ENCODE measurements at places on chromosomes 16 and 17.

DNA sequence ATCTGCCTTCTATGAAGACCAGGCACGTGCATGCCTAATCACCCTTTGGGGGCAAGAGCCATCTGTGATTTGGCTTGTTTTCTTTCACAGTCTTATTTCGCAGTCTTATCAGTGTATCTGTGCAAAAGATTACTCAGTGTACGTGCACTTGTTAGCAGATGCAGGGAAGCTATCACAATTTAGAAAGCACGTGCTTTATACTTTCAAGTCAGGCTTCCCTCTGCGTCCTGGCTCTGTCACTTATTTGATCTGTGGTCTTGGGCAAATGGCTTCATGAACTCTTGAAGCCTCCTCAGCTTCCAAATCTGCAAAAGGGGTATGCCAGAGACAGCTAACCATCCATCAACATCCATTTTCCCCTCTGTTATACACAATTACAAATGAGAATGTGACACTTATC lies 246.4 kb downstream of the XYLT1 start:
- no peak for DNase-seq

DNA sequence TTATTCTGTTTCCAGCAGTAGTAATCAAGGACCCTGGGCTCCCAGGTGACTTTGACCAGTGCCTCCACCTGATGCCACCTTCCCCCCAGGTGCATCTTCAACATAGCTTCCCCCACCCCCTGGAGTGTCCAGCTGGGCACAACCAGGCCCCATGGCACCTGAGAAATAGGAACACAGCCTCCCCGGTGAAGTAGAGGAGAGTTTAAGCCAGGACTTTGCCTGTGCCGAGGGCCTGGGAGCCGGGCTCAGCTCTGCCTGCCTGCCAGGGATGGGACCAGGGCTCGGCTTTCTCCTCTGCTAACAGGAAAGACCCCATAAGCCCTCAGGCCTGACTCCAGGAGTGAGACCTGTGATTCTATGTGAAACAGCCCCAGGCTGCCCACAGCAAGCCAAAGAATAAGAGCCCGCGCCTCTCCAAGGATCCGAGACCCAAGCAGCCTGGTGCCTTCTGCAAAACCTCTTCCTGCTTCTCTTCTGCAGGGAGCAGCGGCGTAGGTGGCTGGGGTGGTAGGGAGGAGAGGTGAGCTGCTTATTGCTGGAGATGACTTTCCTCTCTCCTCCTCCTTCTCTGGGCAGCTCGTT lies 16.4 kb upstream of the RBFOX3 start:
- DNase-seq, result no peak

DNA sequence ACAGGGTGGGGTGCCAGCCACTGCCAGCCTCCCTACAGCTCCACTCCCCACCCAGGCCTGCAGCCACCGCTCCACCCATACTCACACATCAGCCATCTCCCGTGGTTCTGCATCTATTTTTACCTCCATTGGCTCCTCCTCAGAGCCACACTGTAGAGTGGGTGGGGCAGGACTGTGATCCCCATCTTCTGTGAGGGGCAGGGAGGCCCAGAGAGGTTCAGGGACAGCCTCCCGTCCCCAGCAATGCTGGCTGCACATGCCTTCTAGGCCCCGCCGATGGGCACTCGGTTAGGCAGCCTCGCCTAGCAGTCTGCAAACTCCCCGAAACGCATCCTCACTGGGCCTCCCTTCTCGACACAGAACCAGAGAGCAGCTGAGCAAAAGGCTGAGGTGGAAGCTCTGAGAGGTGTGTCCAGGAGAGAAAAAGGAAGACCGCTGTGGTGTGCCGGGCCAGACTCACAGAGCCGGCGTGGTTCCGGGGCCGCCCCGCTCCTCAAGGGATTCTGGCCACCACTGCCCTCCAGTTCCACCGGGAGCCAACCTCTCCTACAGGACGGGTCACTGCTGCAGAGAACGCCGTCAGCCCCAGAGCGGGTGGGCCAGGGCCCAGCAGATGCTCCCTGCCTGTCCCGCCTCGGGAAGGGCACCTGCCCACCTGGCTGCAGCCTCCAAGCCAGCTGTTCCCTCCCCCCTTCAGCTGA lies 71.9 kb downstream of the ABR start:
- no peak for DNase-seq

- no peak for DNase-seq
Measured at GRCh38 chr16:53022374-53022773, 30.3 kb downstream of the CHD9NB start.

- no peak for DNase-seq
Measured at GRCh38 chr17:13490906-13491482, 110.7 kb downstream of the HS3ST3A1 start.

GRCh38 chr16:2856061-2856670 lies 1.8 kb downstream of the PRSS22 start:
- no peak for DNase-seq

GRCh38 chr17:39026980-39027451 lies 59.8 kb upstream of the FBXO47 start:
- peak; percentile 11 for DNase-seq

DNA sequence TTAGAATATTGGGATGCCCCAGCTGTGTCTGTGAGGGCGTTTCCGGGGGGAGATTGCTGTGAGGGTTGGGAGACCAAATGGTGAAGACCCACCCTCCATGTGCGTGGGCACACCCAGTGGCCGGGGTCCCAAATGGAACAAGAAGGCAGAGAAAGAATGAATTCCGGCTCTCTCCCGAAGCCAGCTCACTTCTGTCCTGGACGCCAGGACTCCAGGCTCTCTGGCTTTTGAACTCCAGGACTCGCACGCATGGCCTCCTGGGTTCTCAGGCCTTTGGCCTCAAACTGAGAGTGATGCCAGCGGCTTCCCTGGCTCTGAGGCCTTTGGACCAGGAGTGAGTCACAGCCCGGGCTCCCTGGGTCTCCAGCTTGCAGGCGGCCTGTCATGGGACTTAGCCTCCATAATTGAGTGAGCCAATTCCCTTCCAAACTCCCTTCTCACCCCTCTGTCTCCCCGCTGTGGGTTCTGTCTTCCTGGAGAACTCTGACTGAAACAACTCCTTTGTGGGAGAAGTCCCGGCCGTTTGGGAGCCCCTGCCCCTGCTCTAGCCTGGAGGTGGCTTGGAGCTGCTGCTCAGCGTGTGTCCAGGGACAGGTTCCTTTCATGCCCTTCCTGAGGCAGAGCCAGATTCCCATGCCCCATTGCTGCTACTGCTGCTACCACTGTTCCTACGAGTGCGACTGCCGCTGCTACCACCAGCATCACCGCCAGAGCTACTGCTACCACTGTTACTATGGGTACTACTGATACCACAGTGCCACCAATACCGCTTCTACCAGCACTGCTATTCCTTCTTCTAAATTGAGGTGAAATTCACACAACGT lies 49.8 kb upstream of the CBX4 start:
- DNase-seq, result no peak

GRCh38 chr17:55607731-55608341 lies 96.6 kb upstream of the SMIM36 start:
- DNase-seq, result no peak

DNA sequence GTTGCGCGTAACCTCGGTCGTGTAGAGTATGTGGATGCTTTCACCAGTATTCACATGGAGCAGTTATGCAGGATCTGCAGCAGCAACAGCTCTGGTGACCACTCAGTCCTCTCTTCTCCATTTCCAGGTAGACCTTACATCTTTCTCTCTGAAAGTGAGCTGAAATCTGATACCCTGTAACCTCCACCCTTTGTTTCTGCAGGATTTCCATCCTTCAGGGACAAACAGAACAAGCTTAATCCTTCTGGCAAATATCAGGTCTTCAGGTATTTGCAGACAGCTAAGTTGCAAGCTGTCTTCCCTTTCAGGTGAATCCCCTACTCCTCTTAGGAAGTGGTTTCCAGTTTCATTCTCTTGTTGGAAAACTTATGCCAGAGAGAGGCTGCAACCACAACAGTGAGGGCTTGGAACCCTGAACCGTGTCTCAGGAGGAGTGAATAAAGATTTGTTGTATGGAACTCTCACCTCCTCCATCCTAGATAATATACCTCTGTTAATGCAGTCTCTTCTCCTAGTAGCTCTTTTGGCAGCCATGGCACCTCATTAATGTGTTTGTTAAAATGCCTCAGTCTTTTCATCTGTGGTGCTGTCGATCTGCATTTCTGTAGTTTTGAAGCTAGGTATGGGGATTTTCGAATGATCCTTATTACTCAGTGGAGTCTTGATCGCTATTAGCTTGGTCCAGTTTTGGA lies 172.5 kb downstream of the PRKCA start:
- no peak for DNase-seq

DNA sequence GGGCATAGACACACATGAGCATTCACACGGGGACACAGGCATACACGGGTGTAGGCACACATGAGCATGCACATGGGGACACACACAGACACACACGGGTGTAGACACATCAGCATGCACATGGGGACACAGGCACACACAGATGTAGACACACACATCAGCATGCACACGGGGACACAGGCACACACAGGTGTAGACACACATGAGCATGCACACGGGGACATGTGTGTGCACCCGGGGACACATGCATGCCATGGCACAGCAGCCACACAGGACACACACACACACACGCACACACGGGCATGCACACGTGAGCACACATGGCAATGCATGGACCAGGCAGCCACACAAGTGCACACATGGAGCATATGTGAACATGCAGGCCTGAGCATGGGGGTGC lies 5.2 kb upstream of the DCXR start:
- DNase-seq, result no peak

DNA sequence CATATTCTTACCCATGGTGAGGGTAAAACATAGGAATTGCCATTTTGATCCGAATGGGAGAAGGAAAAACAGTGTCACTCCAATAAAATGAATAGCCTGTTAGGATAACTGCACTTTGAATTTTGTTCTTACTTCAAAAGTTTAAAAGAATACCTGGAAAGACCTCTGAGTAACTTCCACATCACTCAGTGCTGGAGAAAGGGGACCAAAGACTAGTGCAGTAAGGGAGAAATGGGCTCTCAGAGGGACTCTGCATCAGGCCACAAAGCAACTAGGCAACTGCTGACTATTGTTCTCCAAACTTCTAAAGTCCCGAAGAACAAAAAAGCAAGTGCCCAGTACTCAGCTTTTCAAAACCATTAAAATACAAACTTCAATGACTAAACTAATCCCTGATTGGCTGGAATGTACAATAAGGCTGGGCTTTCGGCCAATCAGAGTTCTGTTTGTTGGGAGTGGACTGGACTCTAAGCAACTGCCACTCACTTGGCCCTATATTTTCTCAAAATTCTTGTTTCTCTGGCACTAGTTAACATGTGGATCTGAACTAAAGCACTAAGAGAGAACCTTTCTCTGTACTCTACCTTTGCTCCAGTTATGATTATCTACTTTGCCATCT lies 6.2 kb downstream of the DNAJC7 start:
- DNase-seq, result no peak

Measured in stimulated activated CD4-positive, alpha-beta T cell treated with anti-CD3 and anti-CD28 coated beads, Interleukin-4, amount 100 ng/mL, for 4 hours (primary cell).